ENCODE measurements at places on chromosomes 7 and 10.

DNA sequence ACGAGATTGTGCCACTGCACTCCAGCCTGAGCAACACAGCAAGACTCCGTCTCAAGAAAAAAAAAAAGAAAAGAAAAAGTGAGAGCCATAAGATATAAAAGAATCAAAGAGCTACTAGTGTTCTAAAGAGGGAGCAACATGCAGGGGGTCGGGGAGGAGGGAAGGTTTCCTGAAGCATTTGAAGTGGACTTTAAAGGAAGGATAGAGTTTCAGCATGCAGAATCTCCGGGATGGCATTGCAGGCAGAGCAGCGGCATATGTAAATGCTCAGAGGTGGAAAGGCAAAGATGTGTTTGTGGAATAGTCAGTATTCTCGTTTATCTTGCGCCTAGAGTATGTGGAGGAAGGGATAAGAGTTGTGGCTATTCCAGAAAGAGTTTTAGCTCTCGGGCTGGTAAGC, 447.6 kb upstream of the NFE2L3 start:
- no peak for DNase-seq

DNA sequence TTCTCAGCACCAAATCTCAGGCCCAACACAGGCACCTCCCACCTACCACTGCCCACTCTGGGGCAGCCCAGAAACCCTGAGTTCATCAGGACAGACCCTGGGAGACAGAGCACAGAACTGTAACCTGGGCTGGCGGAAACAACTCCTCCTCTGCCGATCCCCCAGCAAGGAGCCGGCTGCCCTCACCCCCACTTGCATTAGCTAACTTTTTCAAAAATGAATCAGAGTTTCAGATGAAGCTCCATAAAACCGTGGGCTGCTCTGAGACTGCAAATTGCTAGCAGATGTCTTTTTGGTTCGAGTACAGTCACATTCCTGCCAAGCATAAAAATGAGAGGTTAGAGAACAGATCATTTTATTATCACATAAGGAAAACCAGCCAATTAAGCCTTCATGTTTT, 93.4 kb upstream of the PARD3 start:
- no peak for DNase-seq

- no peak for DNase-seq
These were observed 7.4 kb upstream of the ESYT2 start for GRCh38 chr7:158836692-158837091.

- no peak for DNase-seq
These were observed 5.1 kb downstream of the STK32C start for GRCh38 chr10:132302421-132303310.

DNA sequence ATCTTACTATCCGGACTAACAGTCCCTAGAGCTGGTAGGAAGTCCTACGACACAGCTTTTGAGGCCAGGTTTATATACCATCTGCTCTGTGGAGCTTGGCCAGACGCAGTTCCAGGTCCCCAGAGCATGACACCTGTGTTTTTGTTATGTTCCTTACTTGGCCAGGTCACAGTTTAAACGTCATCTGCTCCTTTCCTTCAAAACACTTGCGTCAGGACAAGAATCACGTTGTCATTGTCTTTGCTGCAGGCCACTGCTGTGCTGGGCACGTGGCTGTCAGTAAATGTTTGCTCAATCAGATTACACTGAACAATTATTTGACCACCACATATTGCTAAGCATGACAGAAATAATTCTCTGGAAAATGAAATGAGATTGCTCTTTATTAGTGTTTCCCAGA, 23.9 kb downstream of the SLC18A2 start:
- DNase-seq = no peak

- no peak for DNase-seq
These were observed 69.9 kb downstream of the OAT start for GRCh38 chr10:124348801-124349200.

- DNase-seq = no peak
These were observed 45.5 kb upstream of the SLC29A4 start for GRCh38 chr7:5237286-5237685.

- peak; percentile 74 for DNase-seq
These were observed 46.7 kb downstream of the MICALL2 start for GRCh38 chr7:1412322-1413261.
